ENCODE measurements at places on chromosomes 1 and 21.
A peak's percentile ranks its signal among the peaks of the same experiment; 100 is the strongest.

GRCh38 chr1:31745096-31745945, 18.8 kb downstream of the ADGRB2 start:
- DNase-seq = peak; percentile 37

- no peak for DNase-seq
Observed at GRCh38 chr21:42221581-42222345, 2.8 kb downstream of the ABCG1 start.

DNA sequence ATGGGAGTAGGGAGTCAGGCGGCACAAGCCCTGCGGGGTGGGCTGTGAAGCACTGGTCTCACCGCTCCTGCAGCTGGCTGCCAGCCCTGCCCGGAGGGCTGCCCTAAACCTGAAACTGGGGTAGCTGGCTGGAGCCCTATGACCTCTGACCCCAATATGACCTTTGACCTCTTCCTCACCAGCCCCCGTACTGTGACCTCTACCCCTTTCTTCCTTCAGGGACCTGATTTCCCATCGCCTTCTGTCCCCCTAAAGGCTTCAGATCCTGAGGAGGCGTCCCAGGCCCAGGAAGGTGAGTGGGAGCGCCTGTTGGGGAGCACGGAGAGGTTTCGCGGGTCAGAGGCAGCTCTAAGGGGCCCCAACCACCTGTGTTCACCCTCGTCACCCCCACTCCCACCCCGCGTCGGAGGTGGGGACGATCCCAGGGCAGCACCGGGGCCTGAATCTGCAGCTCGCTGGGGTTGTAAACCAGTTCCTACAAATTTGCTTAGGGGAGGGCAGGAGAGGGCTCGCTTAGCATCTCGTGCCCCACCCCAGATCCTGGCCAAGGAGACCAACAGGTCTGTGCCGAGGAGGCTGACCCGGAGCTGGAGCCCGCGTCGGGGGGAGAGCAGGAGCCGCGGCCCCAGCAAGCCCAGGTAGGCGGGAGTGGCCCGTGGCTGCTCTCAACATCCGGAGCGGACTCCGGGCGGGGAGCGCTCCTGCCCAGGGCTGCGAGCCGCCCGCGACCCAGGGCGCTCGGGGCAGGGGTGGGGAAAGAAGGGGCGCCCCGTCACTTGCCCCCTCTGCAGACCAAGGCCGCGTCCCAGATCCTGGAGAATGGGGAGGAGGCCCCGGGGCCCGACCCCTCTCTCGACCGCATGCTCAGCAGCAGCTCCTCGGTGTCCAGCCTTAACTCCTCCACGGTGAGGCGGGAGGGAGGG, 7.3 kb downstream of the SYTL1 start:
- DNase-seq = no peak

GRCh38 chr21:38905752-38906151, 100.0 kb downstream of the ETS2 start:
- no peak for DNase-seq

DNA sequence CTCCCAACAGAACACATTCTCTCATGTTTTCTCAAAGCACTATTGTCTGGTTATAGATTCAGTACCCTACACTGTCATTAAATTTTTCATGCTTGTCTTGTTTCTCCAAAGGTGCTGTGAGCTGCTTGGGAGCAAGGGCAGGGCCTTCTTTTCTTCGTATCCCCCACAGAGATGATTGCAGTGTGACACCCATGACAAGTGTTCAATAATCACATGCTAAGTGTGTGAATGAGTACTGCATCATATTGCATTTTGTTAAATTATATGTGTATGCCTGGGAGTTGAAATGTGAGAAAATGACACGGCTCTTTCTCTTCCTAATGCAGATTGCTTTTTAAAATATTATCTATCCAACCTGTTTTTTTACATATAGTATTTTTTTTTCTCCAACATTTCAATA, 57.3 kb upstream of the MAGI3 start:
- no peak for DNase-seq

- no peak for DNase-seq
Observed at GRCh38 chr1:40795811-40796586, 12.4 kb downstream of the KCNQ4 start.

GRCh38 chr1:71311376-71311775, 230.5 kb upstream of the ZRANB2 start:
- no peak for DNase-seq

GRCh38 chr21:45515241-45516061, 26.8 kb downstream of the SLC19A1 start:
- no peak for DNase-seq

GRCh38 chr1:110343249-110343648, 4.1 kb downstream of the RBM15 start:
- DNase-seq = no peak

DNA sequence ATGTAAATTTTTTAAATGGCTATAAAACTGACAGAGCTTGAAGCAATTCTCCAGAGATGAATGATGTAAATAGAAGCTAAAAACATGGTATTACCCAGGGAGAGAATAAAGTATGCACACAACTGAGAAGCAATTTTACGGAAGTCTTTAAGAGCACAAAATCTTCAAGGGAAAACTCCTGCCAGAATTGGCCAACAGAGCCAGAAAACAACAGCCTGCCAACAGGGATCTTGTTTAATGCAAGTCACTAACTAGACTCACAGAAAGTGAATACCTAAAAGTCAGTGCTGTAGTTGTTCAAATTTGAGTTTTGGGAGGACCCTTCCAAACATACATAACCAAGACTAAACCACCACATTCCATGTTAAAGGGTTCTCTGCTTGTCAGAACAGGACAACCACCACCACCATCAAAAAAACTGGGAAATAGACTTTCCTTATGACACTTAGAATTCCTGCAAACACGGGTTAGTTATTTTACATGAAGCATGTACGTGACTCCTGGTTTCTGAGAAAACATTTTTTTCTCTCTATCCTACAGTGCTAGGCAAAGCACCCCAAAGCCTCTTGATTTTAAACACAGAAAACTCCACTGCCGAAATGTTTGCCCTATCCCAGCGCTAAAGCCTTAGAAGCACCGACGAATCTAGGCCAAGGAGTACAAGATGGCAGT, 1.6 kb downstream of the EPS15 start:
- DNase-seq = no peak

DNA sequence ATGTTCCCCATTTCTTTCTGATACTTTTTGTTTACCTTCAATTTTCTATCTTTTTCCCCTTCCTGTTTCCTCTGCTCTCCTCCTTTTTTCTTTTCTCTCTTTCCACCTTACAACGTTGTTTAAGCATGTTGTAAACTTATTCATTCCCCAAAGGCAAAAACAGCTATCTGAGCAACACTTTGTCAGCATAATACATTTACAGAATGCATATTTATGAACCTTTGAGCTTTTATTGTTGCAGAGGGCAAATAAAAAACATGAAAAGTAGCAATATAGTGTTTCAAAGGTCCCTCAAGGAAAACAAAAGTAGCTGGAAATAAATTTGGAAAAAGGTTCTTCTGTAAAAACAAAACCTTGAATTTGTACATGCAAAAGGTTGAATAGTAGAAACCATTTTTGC, 169.5 kb downstream of the ATP6V1G3 start:
- no peak for DNase-seq

DNA sequence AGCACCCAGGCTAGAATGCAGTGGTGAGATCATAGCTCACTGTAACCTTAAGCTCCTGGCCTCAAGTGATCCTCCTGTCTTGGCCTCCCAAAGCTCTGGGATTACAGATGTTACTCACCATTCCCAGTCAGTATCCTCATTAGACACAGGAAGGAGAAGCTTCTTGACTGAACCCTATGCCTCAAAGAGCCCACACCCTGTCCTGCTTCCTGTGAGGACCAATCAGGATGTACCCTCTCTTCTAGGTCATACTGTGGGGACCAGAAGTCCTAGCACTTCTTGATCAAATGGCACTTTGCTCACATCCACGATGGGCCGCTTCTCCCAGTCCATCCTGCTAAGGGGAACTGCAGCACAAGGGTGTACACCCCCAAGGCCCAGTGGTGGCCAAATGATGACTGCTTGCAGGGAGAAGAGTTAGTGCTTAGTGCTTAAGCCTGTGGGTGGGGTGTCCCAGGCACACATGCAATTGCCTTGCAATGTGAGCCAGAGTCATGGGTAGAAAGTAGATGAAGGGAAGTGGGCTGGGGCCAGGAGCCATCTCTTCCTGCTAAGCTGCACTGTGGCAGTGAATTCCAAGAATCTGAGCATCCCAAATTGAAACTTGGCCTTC, 9.8 kb downstream of the CD34 start:
- no peak for DNase-seq

GRCh38 chr1:218030846-218031245, 254.2 kb upstream of the RRP15 start:
- DNase-seq = no peak

- no peak for DNase-seq
Observed at GRCh38 chr21:44414291-44415072, 40.8 kb upstream of the LRRC3 start.

GRCh38 chr1:71339238-71339637, 258.4 kb upstream of the ZRANB2 start:
- DNase-seq = no peak

- DNase-seq = no peak
Observed at GRCh38 chr1:74523873-74524480, 11.6 kb upstream of the LRRC53 start.

DNA sequence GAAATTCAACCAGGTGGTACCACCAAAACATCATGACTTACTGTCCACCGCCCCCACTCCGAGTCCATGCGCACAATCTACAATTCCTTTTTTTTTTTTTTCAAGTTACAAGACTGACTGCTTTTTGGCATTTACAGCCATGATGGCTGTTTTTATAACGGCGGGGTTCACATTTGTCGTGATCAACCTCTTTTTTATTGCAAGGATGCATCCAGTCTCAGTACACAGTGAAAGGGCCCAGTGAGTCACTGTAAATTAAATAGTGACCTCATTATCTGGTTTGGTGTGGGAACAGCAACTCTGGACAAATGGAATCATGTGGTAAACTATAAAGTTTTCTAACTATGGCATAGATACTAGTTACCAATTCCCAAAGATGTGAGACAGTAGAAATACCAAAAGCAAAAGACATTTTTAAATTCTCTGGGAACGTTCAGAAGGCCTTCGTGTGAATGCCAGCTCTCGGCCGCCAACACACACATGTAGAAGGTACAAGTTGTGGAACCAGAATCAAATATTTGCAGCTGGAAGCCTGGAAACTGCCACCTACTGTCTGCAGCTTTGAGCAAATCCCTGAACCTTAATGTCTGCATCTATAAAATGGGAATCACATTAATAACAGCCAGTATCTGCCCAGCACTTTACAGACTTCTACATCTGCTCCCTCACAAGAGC, 4.9 kb downstream of the GLIS1 start:
- DNase-seq = no peak

- DNase-seq = no peak
Observed at GRCh38 chr1:22932803-22933470, 39.7 kb downstream of the LACTBL1 start.

GRCh38 chr1:174652569-174653280, 205.0 kb downstream of the GPR52 start:
- no peak for DNase-seq

DNA sequence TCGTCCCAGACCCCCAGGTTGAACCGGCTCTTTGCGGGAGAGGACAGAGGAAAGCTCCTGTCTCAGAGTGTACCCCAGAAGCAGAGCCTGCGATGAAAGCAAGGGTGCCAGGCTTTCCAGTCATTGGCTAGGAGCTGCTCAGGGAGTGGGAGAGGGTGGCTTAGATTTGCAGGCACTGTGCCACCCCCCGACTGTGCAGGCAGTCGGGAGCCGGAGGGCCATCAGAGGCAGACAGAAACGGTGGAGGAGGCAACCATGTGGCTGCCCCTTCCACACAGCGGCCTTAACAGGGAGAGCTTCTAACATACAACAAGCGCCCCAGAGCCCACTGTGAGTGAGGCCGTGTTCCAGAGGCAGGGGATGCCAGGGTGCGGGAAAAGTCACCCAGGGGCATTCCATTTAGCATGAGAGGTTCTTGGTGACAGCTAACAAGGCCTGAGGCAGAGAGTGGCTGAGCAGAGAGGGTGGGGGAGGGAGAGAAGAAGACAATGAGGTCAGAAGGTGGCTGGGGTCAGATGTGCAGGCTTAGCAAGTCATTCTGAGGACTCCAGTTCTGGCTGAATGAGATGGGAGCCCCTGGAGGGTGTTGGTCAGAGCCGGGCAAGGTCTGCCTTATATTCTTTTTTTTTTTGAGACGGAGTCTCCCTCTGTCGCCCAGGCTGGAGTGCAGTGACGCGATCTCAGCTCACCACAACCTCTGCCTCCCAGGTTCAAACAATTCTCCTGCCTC, 9.5 kb upstream of the C1orf167 start:
- no peak for DNase-seq

DNA sequence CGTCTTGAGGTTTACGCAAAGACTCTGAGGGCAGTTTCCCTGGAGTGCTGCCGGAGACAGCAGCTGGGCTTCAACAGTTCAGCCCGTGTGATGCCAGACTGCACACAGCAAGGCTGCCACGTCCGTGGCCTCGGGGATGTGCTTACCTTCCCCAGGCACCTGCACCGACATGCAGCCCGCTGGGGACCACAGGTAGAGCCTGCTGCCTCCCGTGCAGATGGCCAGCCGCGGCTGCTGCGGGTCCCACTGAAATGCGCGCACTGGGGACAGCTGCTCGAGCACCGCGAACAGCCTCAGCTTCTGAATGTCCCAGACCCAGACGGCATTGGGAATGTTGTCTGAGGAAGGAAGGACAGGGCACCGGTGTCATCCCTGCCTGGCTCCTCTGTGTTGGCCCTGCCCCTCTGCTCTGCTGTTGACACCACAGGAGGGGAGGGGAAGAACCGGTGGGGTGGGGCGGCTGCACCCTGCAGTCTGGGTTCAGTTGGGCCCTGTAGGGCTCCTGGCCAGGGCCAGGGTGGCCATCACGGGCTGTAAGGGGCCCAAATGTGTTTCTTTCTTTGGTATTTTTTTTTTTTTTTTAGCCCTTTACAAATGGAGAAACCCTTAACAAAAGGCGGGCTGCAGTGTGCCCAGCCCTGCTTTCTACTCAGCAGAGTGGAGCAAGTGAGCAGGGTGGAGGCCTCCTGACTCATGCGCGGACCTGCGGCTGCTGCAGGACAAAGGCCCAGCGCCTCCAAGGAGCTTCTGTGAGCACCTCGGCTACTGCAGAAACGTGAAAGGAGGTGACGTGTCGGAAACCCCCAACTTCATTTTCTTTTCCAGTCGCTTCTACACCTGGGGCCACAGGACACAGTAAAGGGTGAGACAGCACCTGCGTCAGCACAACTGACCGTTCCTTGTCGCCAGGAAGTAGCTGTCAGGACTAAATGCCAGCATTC, 6.8 kb downstream of the TPRG1L start:
- no peak for DNase-seq

DNA sequence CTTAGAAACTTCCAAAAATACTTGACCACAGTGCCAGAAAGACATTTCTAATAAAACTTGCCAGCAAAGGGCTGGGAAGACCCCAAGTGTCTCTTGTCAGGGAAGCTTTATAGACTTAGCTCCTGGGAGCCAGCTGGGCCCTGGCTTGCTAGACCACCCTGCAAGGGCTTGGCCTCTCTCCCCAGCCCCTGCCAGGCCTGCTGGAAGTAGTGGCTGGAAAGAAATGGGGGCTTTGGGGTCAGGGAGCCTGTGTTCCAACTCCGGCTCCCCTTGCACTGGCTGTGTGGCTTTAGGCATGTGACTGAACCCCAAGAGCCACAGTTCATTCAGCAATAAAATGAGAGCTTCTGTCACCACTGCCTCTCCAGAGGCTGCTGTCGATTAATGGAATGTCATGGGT, 31.1 kb downstream of the H3-3A start:
- DNase-seq = no peak

- no peak for DNase-seq
Observed at GRCh38 chr1:114609826-114610225, 28.4 kb upstream of the BCAS2 start.

Data from stimulated activated CD4-positive, alpha-beta T cell treated with anti-CD3 and anti-CD28 coated beads, Interleukin-12 subunit alpha, Interleukin-12 subunit beta, amount 100 ng/mL, for 4 hours (primary cell).